ENCODE measurements at places on chromosomes 1 and 21.

DNA sequence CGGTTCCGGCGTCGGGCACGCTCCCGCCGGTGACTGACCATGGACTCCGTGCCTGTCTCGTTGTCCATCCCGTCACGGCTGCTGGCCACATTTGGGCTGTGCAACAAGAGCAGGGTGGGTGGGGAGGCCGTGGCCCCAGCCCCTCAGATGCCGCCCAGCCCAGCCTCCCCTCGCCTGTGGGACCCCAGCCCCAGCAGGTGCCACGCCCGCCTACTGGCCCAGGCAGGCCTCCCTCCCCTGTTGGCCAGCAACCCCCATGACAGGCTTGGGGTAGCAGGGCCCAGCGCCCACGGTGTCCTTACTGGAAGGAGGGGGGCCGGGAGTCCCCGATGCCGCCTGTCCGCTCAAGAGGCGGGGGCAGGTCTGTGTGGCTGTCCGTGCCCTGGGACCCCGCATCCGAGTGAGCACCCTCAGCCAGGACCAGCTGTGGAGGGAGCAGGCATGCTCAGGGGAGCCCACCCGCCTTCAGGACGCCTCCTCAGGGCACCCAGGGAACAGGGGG is 7.1 kb downstream of the DVL1 start:
- no peak for DNase-seq

- no peak for DNase-seq
Observed at GRCh38 chr1:30888391-30888790, 20.2 kb downstream of the SDC3 start.

DNA sequence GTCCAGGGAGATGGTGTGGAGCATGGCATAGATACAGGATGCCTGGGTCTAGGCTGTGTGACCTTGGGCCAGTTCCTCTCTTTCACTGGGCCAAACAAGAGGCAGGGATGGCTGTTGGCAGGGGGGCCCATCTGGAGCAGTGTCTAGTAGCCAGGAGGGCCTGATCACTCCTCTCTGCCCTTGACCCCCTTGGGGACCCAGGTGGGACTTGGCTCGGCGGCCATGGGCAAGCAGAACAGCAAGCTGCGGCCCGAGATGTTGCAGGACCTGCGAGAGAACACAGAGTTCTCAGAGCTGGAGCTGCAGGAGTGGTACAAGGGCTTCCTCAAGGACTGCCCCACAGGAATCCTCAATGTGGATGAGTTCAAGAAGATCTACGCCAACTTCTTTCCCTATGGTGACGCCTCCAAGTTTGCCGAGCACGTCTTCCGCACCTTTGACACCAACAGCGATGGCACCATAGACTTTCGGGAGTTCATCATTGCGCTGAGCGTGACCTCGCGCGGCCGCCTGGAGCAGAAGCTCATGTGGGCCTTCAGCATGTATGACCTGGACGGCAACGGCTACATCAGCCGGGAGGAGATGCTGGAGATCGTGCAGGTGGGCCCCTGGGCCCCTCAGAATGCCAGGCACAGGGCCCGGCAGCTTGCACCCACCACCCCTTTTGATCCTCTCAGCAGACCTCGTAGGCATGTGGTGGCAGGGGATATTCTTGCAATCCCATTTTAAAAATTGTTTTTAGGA is 2.6 kb downstream of the HPCA start:
- no peak for DNase-seq

DNA sequence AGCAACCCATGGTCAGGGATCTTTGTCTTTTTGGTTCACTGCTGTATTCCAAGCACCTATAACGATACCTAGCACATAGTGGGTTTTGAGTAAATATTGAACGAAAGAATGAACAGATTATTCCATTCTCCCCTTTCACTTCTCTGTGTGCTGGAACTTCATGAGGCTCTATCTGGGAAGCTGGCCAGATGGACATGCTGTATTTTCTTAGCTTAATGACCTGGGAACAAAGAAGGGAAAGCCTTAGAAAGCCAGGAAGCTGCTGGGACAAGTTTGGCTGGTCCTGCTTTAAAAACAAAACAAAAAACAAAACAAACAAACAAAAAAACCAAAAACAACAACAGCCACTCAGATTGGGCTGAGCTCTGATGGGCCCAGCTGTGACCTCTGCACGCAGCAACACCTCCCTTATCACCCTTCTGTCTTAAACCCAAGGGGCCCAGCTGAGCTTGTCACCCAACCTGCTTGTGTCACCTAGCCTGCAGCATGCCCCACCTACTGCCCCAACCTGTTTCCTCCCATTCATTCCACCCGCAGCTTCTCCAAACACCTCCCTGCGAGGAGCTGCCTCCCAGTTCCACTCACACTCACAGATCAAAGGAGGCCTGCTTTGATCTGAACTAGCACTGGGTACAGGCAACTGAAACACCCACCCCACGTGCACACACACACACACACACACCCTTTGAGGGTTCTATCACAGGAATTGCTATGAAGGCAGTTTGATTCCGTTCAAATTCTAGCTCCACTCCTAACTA is 37.1 kb downstream of the SLC30A1 start:
- no peak for DNase-seq

DNA sequence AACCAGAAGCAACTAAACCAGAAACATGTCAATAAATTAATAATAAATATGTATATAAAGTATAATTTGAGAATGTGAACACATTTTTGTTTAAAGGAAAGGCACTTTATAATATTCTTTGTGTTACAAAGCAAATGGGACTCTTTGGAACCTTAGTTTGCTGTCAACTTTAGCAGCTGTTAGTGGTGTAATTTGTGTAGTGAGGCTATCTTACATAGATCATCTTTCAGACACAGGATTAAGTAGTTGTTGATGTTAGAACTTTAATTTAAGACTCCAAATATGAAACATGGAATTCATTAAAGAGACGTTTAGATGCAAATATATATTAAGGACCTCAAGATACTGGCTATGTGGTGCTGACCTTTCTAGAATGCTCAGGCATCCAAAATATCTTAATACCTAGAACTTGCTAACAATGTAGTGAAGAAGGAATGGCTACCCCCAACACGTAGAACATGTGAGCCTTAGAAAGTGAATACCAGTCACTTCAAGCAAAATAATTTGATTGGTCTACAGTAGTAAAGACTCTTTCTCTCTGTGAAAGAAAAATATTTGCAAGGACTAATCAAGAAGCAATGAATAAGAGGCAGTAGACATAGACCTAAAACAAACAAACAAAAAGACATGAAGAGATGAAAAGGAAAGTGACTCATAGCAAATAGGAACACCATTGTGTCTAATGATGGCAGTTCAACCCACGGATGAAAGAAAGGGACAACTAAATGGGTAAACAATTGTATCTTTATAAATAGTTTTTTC is 811.4 kb downstream of the USP25 start:
- DNase-seq, result no peak

DNA sequence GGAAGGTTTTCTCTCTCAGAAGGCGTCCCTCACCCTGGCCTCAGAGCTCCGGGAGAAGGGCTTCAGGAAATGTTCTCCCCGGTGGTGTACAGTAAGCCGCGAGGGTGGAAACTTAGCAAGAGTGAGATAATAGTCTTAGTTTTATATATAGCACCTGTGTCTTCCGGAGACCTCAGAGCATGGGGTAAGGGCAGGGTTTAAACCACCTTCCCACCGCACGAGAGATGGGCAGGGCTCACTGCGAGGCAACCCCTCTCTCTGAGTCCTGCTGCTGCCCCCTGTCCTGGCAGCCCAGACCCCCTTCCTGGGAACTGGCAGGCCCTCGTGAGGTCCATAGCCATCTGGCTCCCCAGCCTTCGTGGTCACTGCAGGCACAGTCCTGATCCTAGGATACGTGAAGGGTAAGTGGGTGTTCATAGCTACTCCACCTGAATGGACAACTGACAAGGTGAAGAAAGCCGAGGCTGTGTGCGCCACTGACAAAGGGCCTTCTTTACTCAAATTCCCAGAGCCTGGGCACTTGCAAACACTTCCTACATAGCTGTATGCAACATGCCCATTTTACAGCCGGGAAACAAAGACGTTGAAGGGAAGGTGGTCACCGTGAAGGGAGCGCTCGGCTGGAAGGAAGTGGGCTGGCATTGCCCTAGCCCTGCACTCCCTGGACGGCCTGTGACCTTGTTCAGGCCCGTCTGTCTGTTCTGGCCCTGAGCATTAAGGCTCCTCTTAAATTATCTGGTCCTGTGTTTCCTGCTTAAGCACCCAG is 26.9 kb downstream of the ITPKB start:
- DNase-seq, result no peak

- no peak for DNase-seq
Observed at GRCh38 chr1:181984006-181984405, 77.5 kb downstream of the ZNF648 start.

- DNase-seq, result no peak
Observed at GRCh38 chr21:32316361-32317215, 17.9 kb downstream of the MRAP start.

DNA sequence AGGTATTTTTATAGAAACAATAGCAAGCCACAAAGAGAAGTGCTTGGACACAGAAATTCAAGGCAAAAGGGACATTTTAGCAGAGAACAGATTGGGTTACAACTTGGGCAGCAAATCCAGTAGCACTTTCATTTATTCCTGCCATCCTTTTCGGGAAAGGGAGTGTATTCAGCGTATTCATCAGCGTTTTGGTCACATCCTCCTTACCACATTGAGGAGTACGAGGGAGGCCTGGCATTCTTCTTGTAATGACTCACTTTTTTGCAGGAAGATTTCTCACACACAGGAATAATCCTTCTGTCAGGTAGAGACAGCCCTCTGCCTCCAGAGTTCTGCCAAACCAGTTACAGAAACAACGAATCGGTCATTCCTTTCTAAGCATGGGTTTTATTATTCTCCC is 18.1 kb upstream of the FAM78B start:
- DNase-seq, result no peak

DNA sequence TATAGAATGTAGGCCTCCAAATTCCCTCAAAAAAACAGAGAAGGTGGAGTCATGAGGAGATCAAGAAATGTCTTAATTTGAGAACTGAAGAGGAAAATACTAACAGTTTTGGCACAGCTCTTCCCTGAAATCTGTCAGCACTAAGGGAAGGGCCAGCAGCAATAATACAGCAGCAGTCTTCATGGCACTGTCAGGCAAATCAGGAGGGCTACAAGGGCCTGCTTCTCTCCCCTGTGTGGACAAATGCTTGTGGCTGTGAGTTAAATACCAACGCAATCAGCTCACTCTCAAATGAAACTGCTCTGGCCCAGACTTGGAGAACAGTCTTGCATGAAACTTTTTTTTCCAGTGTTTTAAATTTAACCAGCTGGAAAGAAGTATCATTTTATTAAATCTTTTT is 20.5 kb upstream of the CNN3 start:
- DNase-seq, result no peak

Data from stimulated activated CD8-positive, alpha-beta memory T cell treated with anti-CD3 and anti-CD28 coated beads, Interleukin-2, amount 100 ng/mL, for 1 hour (primary cell).